ENCODE measurements at places on chromosomes 12 and 14.

- DNase-seq, result peak; percentile 42
Observed at GRCh38 chr12:89856431-89856830, 147.8 kb upstream of the ATP2B1 start.

DNA sequence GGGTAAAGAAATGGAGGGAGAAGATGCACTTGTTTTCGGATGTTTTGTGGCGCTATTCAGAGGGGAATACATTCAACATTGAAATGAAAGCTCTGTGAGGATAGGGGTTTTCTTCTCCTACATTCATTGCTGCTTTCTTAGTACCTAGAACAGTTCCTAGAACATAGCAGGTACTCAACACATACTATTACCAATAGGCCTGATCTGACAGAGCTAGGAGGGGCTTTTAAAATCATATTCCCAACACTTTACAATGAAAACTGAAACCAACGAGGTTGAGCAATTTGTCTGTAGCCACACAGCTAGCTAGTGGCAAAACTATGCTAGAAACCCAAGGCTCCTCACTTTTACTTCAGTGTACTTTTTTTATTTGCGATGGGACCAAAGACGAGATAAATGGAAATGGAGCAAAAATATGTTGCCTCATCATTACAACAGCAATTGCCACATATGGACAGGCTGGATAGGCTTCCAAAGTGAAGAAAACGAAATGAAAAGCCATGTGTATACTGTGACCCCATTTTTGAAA, 23.1 kb upstream of the IL22 start:
- no peak for DNase-seq

GRCh38 chr12:127238107-127238506, 1028.9 kb upstream of the TMEM132C start:
- no peak for DNase-seq

DNA sequence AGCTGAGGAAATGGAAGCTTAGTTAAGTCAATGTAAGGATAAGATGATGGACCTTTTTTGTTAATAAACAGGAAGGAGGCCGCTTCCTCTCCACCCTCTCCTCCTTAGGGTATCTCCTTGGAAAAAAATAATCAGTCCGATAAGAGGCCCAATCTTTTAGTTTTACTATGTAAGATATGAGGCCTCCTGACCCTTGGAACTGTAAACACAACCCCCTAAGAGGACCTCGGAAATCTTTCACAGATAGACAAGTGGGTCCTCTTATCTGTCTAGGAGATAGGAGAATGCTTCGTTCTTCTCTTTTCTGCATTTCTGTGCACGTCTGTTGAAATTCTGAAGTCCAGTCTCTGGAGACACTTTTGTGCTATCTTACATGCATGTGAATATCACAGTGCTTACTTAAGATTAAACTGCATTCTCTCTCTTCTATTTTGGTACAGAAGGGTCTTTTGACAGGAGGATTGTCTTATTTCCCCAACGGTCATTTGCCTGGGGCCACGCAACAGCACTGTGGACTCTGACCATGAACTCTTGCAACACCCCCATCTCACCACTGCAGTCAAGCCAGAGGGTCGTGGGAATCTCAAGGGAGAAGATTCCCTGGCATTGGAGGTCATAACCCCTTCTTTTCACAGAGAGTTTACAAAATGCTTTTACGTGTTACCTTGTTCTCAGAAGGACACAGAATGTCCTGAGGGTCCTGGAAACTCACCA, 313.0 kb upstream of the RTL1 start:
- no peak for DNase-seq

DNA sequence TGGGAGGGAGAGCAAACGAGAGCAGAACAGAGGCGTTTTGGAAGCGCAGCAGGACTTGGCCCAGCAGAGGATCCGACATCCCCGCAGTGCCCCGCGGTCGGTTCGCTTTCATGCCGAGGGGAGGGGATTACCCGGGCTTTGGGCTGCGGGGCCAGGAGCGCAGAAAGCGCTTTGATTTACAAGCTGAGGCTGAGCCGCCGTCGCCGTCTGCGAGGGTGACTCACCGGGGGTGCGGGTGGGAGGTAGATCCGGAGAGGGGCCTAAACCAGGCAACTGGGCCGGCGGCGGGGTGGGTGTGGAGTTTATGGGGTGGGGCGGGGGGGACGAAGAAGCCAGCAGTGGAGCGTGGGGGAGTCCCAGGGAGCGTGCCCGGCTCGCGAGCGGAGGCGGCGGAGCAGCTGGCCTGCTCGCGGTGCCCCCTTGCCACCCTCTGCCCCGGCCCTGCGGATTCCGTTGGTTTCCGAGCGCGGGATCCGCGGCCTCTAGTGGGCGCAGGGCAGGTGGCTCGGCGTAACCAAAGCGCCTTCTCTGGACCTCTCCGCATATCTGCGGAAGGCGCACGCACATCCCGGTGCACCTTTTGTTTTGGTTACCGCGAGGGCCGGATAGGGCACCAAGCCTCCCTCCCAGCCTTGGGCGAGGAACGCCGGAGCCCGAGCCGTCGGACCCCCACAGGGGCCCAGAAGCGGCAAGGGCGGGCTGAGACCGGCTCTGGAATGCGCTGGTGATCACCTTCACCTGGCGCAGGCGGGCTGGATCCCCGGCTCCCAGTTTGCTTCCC, 2.6 kb downstream of the SIX4 start:
- DNase-seq, result peak; percentile 29

DNA sequence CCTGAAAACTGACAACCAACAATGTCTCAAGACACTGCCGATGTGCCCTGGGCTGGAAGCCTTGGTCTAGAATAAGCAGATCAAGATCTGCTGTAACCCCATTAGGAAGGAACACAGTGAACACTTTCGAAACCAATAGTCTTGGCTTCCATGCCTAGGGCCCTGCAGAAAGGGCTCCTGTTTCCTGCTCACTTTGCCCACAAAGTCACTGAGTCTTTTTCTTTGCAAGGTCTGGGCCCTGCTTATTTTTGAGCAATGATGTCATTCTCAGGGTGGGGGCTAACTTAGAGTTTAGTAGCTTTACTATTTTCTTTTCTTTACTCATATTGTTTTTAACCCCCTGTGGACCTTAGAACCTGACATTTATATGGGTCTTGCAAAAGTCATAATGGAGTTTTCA, 704.2 kb upstream of the TMEM132C start:
- DNase-seq, result no peak

DNA sequence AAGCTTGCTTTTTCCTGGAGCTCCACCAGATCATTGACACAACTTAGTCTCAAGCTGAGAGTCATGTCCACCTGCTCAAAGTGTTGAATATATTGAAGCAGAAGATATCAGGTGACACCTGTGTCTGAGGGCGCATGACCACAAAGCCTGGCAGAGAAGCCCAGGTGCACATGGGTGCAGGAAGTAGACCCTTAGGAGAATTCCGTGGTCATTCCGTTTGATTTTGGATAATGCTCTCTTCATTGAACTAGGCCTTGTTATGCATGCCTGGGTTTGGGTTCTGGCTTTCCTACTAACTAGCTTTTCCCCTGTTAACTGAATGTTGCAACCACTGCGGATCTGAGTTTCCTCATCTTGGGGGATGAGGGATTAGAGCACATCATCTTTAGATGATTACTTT, 7.1 kb downstream of the ARHGDIB start:
- DNase-seq, result no peak
